ENCODE measurements at places on chromosomes 2 and 18.

DNA sequence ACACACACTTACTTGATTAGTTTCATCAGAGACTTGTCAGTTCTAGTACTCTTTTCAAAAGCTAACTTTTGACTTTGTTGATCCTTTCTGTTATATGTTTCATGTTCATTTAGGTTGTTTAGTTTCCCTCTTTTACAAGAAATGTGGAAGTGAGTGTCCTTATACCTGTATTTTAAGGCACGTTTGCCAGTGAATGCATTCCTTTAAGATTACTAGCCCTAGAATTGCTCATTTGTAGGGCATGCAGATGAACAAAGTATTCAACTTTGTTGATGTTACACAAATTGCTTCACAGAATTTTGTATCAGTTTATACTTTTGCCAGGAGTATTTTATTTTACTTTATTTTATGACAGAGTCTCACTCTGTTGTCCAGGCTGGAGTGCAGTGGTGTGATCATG lies 6.3 kb downstream of the IL1RL2 start:
- DNase-seq, result no peak

DNA sequence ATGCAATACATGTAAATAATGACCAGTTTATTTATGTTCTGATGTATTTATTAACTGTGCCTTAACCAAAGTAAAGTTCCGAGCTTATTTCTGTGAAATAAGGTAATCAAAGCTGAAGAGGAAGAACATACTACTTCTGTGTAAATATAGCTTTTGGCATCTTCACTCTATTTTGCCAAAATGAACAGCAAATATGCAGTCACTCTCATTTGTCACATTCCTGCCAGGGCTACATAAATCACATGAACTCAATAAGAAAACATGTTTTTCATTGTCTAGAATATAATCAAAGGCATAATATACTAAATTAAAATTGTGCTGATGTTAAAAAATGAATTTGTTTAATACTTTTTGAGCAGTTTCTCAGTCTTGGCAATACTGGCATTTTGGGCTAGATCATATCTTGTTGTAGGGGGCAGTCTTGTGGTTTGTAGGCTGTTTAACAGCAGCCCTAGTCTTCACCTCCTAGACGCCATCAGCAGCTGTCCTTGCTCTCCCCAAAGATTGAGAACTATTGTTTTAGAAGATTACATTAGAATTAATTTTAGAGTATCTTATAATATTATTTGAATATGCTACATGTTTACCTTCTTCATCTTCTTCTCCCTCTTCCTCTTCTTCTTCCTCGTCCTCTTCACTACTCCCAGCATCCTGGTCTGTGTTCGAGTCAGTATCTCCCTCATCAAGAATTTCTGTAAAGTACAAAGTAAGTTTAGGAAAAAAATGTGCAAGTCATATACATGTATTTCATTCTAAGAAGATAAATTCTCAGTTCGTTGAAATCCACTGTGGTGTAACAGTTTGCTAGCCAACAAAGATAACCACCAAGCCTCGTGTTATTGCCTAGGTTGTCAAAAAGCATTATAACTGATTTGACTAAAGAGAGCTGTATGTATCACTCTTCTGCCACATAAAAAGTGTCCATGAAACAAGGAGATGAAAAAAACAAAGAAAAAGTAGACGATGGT lies 41.5 kb downstream of the CWC22 start:
- no peak for DNase-seq

DNA sequence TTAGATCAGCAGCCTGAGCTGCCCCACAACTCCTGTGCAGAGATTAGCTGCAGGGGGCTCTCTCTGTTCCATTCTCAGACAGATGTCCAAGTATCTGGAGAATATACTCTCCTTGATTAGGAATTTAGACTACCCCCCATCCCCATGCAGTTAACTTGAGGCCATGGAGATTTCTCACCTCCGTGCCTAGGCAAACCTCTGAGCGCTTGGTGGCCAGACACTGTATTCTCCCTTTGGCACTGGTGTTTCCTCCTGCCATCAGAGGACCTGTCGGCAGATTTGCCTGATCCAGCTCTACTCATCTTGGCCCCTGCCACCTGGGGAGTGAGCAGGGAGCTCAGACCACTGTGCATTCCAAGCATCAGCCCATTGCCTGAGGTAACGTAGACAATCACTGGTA lies 48.3 kb downstream of the ZNF804A start:
- DNase-seq, result no peak

DNA sequence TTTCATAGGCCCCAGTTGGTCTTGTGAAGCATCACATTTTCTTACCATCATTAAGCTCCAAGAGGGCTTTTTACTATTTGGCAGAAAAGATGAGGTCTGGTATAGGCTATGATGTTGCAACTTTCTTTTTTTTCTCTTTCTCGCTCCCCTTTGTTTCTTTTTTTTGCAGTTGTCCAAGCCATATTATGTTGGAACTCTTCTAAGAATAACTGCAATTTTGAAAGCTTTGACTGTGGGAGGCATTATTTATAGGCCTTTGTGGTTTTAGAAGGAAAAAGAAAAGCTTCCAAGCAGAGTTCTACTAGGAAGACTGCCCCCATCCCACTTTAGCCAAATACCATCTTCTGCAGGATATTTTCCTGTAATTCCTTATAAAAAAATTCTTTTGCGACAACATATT lies 571.6 kb downstream of the ARHGAP15 start:
- DNase-seq, result no peak

- no peak for DNase-seq
Observed at GRCh38 chr18:26654616-26655524, 106.5 kb upstream of the KCTD1 start.

GRCh38 chr2:237956402-237956736 lies 10.4 kb upstream of the UBE2F start:
- no peak for DNase-seq

- DNase-seq, result no peak
Observed at GRCh38 chr2:177237932-177238331, 25.3 kb downstream of the HNRNPA3 start.

GRCh38 chr2:201466050-201466675 lies 14.6 kb downstream of the STRADB start:
- DNase-seq, result no peak

- no peak for DNase-seq
Observed at GRCh38 chr2:210654091-210654490, 97.7 kb downstream of the CPS1 start.

DNA sequence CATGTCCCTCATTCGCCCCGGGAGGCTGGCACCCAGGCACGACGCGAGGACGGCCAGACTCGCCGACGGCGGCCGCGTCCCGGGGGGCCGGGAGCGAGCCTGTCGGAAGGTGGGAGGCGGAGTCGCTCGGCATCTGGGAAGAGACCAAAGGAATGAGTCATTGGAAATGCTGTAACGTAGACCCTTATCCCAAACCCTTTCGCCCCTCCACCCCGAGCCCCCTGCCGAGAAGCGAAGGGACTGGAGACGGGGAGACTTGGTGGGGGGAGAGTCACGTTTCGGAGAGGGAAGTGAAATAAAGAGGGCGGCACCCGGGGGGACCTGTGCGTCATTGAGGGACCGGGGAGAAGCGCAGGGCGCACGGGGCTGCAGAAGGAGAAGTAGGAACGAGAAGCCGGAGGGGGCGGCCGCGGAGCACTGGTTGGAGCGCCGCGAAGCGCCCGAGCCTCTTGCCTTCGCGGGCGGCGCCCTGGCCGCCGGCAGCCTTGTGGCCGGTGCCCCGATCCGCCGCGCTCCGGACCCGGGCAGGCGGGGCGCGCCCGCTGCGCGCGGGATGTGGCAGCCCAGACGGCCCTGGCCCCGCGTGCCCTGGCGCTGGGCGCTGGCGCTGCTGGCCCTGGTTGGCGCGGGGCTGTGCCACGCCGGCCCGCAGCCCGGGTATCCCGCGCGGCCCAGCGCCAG lies at the start of gene EMILIN2:
Gene EMILIN2 (plus strand): TSS at position 371 of the 681 bp plus-strand sequence. CDS start 183 bp downstream, at position 554.
- no peak for DNase-seq
